Stimulated activated CD8-positive, alpha-beta memory T cell treated with anti-CD3 and anti-CD28 coated beads, Interleukin-7, amount 100 ng/mL, for 1 hour (primary cell): ENCODE measurements at places on chromosomes 13 and 19.
A peak's percentile ranks its signal among the peaks of the same experiment; 100 is the strongest.

DNA sequence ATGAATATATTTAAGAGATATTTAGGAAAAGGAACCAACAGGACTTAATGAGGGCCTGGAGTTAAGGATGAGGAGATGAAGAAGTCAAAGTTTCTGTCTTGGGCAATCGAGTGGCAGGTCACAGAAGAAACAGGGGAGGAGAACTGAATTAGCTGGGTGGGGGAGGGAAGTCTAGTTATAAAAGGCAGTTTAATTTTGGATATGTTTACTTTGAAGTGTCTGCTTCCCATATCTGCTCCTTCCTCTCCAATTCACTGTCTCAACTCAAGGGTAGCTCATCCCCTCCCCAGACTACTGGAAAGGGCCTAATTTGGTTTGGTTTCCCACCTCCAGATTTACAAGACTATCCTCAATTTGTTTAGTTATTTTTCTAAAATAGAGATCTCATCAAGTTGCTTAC is 195.9 kb downstream of the VWA8 start:
- no peak for DNase-seq

DNA sequence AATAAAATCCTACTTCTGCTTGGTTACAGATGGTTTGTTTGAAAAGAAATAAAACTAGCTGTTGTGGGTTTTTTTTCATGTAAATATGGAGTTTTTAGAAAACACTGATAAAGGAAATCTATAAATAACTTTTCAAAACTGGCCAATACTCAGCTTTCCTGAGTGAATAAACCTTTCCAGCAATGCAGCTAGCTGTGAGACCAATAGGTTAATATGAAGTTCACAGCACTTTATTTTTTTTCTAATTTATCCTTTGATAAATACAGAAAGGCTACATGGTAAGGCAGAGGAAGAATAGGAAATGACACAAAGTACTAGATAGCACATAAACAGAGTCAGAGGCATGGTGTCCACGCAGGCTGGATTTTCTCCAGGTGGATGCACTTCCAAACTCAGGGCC is 154.0 kb downstream of the COG6 start:
- no peak for DNase-seq

- no peak for DNase-seq
Measured at GRCh38 chr19:19062454-19063182, 1.2 kb upstream of the SLC25A42 start.

- no peak for DNase-seq
Measured at GRCh38 chr19:10501971-10502523, 1.1 kb downstream of the KEAP1 start.

GRCh38 chr19:6740589-6741343 is 1.3 kb downstream of the TRIP10 start:
- DNase-seq: no peak

GRCh38 chr13:75690607-75691006 is 54.5 kb downstream of the LMO7 start:
- no peak for DNase-seq

DNA sequence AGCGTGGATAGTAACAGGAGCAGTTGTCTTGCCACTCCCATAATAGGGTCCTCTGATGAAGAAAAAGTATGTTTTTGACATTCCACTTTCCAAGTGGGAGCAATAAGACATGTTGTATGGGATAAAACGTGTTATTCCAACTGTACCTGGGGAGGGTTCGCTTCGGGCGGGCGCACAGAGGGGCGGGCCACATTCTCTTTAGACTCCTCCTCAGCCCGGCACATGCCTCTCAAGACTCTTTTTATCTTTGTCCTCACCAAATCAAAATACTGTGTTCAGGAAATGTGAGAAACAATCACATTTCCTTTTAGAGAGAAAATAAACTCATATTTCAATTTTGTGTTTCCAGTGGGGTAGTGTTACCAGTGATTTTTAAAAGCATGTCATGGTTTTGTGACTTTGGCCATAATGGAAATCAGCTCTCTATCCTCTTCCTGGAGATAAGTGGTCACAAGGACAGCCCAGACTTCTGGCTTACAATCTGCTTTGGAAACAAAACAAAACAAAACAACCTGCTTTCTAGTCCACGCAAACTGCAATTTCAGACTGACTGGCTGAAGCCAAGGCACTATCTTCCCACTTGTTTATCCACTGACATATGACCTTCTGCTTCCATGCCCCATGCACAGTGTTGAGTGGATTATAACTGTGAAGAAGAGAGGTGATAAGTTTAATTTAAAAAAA is 276.1 kb downstream of the NALCN start:
- no peak for DNase-seq

DNA sequence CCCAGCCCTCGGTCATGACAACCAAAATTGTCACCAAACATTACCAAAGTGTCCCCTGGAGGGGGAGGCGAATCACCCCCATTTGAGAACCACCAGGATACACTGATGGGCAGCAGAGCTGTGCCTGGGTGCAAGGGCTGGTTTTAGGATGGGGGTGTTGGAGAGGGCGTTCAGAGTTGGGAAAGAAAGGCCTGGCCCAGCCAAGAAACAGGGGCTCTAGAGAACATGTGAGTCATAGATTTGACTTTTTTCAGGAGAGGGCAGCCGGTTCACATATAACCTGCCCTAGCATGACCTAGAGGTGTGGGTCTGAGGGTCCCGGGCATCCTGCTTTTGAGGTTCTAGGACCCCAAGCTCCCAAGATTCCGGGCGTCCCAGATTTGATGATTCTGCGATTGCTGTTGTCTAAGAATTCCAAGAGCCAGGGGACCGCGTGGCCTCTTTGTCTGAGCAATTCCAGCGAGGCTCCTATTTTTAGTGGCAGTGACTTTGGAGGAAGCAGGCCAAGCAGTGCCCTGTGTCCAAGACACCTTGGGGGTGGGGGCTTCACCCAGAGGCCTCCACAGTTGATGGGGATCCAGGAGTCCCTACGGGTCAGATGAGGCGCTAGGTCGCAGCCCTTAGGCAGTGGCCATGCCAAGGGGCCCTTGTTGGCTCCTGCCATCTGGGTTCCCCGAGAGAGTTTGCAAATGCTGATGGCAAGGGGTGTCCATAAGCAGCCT is 5.1 kb downstream of the WIZ start:
- DNase-seq: no peak

DNA sequence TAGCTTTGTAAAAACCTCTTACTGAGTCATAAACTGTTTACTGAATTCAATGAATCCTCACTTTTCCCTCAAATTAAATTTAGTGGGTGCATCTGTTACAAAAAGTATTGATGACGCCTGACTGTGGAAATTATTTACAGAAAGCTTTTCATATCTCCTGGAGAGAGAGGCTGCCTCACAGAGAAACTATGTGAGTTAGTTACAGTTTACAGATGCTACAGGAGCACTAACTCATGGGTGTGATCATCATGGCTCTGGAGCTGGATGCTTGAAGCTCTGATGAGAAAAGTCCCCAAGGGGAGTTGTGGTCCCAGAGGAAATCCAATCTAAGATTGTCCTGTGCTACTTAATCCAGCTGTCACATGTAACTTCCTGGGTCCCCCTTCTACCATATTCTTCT is 590.8 kb downstream of the LMO7 start:
- DNase-seq: no peak

GRCh38 chr13:98664047-98664446 is 87.1 kb upstream of the STK24 start:
- no peak for DNase-seq

- no peak for DNase-seq
Measured at GRCh38 chr19:719636-720344, 11.1 kb downstream of the PALM start.

GRCh38 chr13:100490692-100491091 is 97.9 kb downstream of the GGACT start:
- DNase-seq: no peak

GRCh38 chr19:57559008-57559403 is 657 bp downstream of the ZNF550 start:
- DNase-seq: no peak

- DNase-seq: no peak
Measured at GRCh38 chr19:13881251-13881691, 4.3 kb downstream of the NANOS3 start.

GRCh38 chr19:4456476-4456842 is 1.1 kb downstream of the UBXN6 start:
- DNase-seq: no peak

- no peak for DNase-seq
Measured at GRCh38 chr19:14449321-14449720, 16.2 kb downstream of the PKN1 start.

GRCh38 chr19:45046355-45046754 is 7.5 kb downstream of the CLASRP start:
- DNase-seq: no peak

- DNase-seq: no peak
Measured at GRCh38 chr19:53877361-53877766, 4.6 kb upstream of the PRKCG start.

DNA sequence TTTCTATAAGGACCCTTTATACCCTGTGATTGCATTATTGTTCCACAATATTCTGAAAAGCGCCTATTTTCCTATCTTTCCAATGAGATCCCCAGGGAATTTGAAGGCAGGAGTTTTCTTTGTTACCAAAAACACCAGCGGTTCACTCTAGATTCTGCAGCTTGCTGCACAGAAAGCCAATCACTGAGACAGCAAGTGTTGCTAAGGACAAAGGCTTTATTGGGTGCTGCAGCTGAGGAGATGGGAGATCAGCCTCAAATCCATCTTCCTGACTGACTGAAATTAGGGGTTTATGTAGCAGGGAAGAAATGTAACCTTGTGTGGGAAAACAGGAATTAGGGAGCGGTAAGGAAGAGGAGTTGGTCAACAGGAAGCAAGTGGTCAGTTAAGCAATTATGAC is 42.6 kb upstream of the MYO16 start:
- no peak for DNase-seq

- DNase-seq: no peak
Measured at GRCh38 chr13:33775339-33776108, 42.4 kb upstream of the RFC3 start.

DNA sequence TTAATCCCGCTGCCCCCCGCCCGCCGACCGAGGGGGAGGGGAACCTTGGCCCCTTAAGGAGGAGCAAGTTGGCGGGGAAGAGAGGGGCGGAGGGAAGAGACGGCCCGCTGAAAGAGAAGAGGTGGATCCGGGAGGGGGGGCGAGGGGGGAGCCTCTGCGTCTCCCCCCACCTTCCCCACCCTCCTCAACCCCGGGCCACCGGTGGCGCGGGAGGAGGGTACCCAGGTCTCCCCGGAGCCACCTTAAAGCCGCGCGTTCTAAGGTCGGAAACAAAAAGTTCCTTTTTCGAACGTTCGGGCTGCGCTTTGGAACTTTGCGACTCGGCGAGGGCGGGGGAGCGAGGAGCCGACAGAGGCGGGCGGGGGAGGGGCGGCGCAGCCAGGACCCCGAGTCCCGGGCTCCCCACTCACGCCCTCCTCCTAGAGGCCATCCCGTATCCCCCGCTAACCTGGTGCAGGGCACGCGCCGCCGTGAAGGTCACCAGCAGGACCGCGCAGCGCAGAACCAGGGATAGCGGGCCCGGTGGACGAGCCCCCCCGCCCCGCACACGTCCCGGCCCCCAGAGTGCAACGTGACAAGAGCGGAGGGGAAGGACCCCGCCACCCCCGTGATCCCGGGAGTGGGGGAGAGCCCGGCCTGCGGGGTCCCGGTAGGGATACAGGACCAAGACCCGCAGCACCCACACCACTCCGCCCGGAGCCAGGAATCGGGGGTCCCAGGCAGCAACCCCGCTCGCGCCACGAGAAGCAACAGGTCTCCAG is 659 bp downstream of the ERF start:
- DNase-seq: peak; percentile 57

DNA sequence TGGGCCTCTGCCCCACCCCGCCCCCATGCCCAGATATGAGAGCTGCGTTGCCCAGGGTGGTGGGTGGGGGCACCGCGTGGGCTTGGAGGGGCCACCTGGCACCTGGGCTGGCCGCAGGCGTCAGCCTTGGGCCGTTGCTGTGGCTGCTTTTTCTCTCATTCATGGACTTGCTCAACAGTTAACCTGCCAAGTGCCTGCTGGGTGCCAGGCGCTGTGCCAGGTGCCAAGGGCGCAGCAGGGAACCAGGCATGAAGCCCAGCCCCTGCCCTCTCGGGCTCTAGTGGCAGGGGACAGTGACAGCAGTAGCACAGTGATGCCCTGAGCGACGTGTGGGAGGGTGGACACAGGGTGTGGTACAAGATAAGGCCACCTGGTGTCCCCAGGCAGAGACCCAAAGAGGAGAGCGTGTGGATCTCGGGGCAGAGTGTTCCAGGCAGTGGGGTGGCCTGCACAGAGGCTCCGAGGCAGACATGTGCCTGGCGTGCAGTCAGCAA is 28.1 kb downstream of the DHX34 start:
- DNase-seq: no peak

DNA sequence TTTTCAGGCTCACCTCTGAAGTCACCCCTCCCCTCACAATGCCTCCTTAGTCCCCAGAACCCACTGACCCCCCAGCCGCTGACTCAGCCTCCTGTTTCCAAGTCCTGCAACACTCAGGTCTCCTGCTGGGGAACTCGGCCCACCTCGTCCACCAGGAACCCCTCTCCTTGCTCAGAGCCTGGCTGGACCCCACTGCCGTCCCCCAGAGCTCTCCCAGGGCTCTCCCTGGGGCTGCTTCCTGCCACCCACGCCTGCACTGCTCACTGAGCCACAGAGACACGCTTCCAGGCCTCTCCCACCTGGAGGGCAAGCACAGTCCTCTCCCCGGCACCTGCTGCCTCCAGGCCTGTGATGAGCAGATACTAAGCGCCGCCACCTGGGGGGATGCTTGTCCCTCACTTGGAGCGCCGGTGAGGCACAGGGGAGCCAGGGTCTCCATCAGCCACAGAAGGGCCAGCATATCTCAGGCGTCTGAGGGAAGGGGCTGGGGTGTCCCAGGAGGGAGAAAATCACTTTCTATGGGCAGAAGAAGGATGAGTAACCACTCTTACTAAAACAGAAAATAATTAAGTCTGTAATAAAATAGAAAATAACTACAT is 53.8 kb downstream of the KLF2 start:
- DNase-seq: no peak

- DNase-seq: no peak
Measured at GRCh38 chr19:28899703-28900102, 313.2 kb downstream of the UQCRFS1 start.

- DNase-seq: no peak
Measured at GRCh38 chr13:40096357-40096901, 441.0 kb downstream of the COG6 start.

DNA sequence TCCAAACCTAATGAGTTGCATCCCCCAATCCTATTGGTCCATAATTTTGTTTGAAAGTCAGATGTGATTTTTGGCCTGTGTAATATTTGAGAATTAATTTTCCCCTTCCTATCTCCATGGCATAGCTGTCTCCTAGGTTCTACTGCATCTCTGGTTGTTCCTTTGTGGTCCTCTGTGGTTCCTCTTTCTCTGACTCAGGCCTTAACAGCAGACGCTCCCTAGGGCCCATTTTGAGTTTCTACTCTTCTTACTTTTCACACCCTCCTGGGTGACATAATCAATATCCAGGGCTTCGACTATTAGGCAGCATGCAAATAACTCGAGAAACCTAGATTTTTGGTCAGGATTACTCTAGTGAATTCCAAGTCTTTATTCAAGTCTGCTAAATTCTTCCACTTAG is 160.7 kb downstream of the RFC3 start:
- no peak for DNase-seq

- DNase-seq: no peak
Measured at GRCh38 chr13:44028734-44029133, 149.0 kb downstream of the LACC1 start.

DNA sequence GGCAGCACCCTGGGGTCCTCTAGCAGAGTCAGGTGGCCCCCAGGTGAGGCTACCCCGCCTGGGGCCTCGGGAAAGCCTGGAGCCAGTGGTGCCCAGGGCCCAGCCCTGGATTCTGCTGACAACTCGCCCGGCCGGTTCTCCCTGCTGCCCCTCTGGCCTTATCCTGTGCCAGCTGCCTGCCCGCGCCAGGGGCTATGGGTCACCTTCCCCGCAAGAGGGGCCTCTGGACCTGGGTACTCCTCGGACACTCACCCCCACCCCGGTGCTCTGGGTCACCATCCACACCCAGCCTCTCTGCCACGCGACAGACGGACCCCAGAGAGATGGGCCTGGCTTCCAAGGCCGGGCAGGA is 24.0 kb downstream of the ZBTB7A start:
- DNase-seq: no peak
